MV-4-11 (cell line): ENCODE measurements at places on chromosomes 1 and 21.
A peak's percentile ranks its signal among the peaks of the same experiment; 100 is the strongest.

DNA sequence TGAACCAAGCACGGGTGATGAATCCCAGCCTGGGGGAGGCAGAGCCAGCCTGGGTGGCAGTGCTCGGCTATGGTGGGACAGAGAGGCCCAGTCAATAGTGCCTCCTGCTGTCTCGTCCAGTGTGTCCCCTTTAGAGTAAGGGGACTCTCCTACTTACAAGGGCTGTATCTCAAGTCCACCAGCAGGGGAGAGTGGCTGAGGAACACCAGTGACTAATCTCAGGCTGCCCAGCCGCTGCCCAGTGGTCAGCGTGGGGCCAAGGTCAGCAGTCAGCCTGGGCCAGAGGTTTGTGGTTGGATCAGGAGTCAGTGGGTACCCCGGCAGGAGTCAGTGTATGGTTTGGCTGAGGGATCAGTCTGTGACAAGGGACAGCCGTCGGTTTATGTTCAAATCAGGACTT, 109.2 kb upstream of the RUNX3 start:
- no peak for DNase-seq

GRCh38 chr1:59692591-59692990, 122.2 kb upstream of the HOOK1 start:
- DNase-seq = peak; percentile 89

DNA sequence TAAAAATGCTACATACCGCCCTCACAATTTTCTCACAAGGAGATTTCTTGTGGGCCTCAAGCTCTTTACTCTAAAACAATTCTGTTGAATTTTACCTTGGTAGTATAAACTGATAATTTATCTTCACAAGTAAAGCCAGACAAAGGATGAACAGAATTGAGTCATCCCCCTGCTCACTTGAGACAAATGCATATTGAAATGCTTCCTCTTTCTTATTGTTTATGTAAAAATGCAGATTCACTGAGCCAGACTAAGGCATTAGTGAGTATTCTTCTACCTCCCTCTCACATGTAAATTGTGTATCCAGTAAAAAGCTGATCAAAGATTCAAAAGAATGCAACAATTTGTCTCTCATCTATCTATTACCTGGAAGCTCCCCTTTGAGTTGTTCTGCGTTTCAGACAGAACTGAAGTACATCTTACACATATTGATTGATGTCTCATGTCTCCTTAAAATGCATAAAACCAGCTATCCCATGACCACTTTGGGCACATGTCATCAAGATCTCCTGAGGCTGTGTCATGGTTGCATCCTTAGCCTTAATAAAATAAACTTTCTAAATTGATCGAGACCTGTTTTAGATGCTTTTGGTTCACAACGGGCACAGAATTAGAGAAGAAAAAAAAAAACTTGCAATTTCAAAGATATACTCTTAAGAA, 743.1 kb upstream of the B3GALT2 start:
- DNase-seq = peak; percentile 53

DNA sequence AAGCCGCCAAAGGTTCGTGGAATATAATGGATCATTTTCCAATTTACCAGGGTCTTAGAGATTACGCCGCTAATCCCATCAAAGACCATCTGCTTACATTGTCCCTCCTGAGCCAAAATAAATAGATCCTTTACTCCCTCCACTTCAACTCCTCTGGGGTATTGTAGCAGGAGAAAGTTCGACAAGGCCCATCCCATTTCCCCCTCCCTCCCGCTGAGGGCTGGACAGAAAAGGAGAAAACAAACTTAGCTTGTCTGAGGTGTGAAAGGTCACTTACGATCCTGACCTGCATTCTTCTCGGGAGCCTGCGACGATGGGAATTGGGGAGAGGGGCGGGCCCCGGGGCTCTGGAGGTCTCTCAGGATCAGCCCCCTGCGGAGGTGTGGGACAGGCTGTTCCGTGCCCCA, 60.8 kb downstream of the MEF2D start:
- DNase-seq = no peak

DNA sequence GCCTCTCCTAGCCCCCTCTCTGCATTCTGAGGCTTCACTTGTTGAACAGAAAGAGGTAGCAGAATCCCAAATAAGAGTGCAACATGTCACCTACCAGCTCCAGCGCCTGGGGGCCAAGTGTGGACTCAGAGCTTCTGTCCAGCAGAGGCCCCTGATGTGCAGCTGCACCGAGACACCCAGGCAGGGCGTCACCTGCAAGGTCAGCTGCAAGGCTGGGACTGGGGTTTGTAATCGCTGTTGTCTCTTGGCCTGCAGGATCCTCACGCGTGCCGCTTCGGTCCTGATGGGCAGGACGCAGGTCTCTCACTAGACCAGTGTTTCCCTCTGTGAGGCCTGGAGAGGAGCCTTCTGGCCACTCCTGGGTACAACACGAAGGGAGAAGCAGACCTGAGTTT, 4.3 kb upstream of the SLX9 start:
- no peak for DNase-seq

DNA sequence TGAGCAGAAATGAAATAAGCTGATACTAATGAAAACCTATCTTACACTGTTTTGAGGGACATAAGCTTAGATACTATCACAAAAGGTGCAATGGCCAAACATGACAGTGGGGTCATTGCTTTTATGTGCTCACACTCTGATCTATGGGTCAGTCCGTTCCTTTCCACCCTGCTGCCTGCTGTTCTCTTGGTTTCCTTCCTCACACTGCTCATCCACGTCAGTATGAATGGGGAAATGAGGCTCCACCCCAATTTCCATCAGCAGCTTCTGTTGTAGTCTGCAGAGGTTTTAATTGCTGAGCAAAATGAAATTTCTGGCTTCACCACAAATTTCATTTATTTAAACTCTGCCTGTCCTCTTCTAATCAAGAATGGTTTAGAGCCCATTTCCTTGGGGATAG, 155.2 kb downstream of the GABPA start:
- no peak for DNase-seq

GRCh38 chr1:19860418-19860817, 21.8 kb upstream of the OTUD3 start:
- DNase-seq = no peak

- no peak for DNase-seq
Measured at GRCh38 chr1:203590603-203591002, 36.0 kb upstream of the ATP2B4 start.

- DNase-seq = no peak
Measured at GRCh38 chr1:39491146-39491921, at the start of gene BMP8A. TSS of gene BMP8A (plus strand) at chr1:39491636. CDS start at chr1:39491992, 356 bp downstream.

GRCh38 chr1:246566813-246567645, 773 bp downstream of the CNST start:
- DNase-seq = peak; percentile 41

GRCh38 chr1:27992276-27992675, 32.5 kb downstream of the XKR8 start:
- peak; percentile 73 for DNase-seq

GRCh38 chr1:231550448-231550781, 21.9 kb downstream of the TSNAX start:
- no peak for DNase-seq

DNA sequence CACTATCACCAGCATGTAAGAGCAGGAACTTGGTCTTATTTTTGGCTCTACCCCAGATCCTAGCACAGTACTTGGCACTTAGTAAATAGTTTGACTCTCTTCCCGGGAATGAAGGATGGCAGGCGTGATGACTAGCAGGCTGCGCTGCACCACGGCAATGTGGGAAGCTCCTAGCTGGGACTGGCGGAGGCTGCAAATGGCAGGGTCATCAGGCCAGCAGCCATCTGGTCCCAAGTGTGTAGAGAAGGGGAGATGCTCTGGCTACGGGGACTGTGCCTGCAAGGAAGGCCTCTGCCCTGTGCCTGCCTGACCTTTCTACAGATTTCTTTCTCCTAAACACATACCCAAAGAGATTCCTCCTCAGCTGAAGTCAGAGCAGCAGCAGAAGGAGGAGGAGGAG, 95.0 kb downstream of the KCND3 start:
- DNase-seq = no peak

DNA sequence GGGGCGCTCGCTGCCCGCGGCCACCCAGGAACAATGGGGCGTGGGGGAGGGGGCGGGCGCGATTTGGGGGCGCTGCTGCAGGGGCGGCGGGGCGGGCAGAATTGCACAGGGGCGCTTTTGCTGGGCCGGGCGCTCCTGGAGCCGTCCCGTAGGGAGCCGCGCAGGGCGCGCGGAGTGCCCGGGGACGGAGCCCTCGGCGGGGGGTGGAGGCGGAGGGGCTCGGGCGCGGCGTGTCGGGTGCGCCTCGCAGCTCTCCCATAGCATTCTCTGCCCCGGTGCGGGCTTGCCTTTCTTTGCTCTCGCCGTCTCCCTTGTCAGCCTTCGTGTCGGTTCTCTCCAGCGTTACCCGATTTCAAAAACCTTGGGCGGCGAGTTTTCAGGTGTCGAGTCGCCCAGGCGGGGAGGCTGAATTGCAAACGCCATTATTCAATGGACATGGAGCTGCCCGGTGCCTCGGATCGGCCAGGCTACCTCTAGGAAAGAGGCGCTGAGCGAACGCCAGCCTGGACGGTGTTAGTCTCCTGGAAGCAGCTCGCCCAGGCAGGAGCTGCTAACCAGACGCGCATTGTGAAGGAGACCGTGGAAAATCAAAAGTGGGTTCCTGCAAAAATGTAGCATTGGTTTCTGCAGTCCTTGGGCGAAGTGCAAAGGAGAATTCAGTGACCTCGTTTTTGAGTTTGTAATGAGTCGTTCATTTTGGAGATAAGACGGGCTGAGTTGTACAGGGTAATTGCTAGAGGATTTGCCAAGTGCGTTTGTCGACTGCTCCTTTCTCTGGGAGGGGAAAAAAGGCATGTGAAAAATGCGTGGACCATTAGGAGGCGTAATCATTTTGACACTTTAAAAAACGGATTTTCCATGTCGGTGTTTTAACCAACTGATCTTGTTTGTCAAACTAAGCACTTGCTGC, 626 bp downstream of the CXADR start:
- no peak for DNase-seq

- peak; percentile 37 for DNase-seq
Measured at GRCh38 chr1:17304151-17304825, 3.7 kb upstream of the PADI4 start.

GRCh38 chr1:20184997-20185833, 681 bp upstream of the UBXN10 start:
- peak; percentile 60 for DNase-seq

- DNase-seq = no peak
Measured at GRCh38 chr1:41835485-41835884, 83.2 kb downstream of the HIVEP3 start.

DNA sequence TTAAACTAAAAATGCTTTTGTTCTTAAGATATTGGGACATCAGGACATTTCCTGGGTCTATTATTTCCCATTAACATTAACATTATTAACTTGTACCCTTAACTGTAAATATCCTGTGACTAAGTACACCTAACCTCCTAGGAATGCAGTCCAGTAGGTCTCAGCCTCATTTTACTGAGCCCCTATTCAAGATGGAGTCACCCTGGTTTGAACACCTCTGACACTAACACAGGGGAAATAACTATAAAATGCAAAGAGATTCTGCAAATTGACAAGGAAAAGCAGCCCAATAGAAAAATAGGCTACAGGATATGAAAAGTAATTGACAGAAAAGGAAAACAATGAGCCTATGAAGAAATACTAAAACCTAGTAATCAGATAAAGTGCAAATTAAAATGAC, 11.6 kb upstream of the NCMAP start:
- no peak for DNase-seq

- no peak for DNase-seq
Measured at GRCh38 chr1:182453631-182454030, 3.7 kb downstream of the RGSL1 start.

DNA sequence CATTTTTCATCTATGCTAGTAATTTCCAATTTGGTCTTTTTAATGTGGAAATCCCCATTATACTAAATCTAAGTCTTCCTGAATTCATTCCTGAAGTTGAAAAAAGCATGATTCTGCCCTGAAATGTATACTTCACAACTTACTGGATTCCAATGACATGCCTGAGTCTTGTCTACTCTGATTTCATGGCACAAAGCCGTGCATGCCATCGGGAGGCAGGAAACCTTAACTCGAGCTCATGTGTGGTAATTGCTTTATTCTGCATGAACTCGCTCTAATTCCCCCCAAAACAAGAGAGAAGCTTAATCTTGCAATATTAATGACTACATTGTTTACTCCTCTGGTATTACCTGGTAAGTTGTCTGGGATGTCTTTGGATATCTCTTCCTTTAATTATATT, 39.6 kb upstream of the PBX1 start:
- no peak for DNase-seq

GRCh38 chr1:207883660-207884250, 27.2 kb downstream of the CD34 start:
- no peak for DNase-seq

GRCh38 chr1:31984419-31985347, 29.0 kb upstream of the KHDRBS1 start:
- no peak for DNase-seq

- no peak for DNase-seq
Measured at GRCh38 chr1:55720261-55720660, 505.1 kb upstream of the USP24 start.

GRCh38 chr21:16088056-16088455, 358.3 kb downstream of the USP25 start:
- DNase-seq = no peak

GRCh38 chr1:9369964-9370788, 77.5 kb downstream of the SPSB1 start:
- no peak for DNase-seq

DNA sequence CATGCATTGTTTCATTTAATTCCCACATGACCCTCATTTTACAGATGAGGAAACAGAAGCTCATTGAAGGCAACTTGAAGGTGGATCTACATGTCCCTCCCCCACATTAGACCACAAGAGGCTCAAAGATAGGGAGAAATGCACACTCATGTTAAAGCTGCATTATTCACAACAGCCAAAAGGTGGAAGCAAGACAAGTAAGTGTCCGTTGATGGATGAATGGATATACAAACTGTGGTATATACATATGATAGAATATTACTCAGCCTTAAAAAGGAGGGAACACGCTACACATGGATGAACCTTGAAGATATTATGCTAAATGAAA, 149.7 kb upstream of the JUN start:
- peak; percentile 16 for DNase-seq

GRCh38 chr21:35615325-35615724, 445.0 kb downstream of the SETD4 start:
- DNase-seq = peak; percentile 71

- DNase-seq = no peak
Measured at GRCh38 chr1:41641941-41642527, 157.6 kb upstream of the EDN2 start.

- DNase-seq = no peak
Measured at GRCh38 chr1:41442697-41443251, 41.7 kb downstream of the EDN2 start.
